ENCODE measurements at places on chromosomes 2 and 18.

DNA sequence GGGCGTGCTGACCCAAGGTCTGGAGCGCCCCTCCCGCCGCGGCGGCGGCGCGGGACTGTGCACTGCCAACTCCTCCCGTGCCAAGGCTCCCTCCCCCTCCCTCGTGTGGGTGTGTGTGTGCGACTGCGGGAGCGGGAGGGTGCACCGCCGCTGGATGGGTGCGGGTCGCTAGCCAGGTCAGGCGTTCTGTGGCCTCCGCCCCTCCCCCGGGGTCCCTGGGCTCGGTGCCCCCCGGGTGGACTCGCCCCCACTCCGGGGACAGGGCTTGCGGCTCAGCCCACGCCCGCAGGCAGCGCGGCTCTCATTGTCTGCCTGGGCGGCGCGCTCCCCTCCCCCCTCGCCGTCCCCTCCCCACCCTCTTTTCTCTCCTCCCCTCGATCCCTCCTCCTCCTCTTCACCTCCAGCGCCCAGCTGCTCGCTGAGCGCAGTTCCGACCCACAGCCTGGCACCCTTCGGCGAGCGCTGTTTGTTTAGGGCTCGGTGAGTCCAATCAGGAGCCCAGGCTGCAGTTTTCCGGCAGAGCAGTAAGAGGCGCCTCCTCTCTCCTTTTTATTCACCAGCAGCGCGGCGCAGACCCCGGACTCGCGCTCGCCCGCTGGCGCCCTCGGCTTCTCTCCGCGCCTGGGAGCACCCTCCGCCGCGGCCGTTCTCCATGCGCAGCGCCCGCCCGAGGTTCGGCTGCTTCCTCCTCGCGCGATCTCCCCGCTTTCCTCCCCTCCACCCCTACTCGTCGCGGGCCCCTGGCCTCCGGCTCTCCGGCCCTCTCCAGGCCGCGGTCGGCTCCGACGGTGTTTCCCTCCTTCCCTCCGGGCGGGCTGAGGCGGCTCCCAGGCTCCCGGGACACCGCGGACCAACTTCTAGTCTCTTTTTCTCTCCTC is at the start of gene GATA6:
Gene GATA6, plus strand, starts transcription at position 579 of the 878 bp plus-strand sequence. CDS start 1,556 bp downstream, outside the sequence.
- DNase-seq = peak; percentile 26

DNA sequence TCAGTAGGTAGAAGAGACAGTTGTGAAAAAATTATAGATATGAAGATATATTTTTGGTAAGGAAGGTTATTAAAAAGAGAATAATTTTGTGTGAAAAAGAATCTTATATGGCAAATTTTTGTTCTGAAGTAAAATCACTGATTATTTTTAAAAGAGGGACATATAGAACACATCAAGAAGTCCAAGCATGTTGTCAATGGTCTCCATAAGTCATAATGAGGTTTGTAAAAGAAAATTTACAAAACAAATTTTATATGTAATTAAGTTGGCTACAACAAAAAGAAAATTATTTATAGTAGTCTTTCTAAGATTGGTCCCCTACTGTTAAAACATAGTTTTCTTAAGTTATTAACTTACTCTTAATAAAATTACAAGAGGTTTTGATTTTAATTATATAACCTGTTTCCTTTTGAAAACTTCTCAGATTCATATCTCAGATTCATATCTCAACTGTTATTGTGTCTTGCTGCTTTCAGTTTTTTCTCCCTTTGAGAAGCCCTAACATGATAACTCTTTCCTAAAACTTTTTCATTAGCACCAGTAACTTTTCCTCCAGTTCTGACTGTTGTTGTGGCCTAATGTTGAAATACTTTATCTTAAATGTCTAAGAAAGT is 81.2 kb downstream of the SH3YL1 start:
- DNase-seq = no peak

DNA sequence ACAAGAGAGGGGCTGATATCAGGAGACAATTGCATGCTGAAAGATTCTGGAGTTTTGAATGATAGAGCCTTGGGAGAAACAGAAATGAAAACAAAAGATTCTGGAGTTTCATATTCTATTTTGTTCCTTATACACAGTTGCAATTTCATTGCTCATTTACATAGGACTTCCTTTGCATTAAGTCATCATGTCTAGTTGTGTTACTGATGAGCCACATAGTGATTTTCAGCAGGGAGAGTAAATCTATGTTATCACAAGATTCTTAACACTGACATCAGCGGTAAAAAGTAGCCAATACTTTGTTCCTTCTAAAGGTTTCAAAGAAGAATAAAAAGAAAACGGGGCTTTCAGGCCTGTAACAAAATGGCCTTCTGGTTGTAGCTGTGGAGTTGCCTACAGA is 7.1 kb downstream of the ADAM17 start:
- no peak for DNase-seq

DNA sequence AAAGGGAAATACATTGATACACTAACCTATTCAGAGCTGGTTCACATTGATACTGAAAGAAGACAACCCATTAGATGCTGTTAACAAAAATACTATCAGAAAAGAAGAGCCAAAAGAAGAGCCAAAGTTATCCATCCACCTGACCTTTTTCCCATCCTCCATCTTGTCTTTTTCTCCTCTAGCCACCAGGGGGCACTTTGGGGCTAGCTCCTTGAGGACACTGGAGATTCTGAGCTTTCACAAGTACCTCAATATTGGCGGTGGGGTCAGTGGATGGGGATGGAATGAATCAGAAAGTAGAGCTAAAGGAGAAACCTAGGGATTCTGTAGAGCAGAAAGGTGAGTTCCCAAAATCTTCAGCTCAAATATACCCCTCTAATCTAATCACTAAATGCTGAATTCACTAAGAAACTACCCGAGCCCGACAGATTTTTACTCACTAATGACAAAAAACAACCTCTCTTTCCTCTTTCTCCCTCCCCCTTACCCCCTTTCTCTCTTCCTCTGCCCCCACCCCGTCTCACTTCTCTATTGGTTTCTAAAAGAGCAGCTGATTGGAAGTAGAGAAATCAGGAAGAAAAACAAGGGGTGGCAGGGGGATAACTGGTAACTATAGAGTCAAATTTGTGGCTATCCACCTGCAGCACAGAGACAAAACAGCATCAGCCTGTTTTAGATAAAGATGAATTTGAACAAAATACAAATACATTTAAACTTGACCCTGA is 203.3 kb downstream of the TCF4 start:
- DNase-seq = no peak
